ENCODE measurements at places on chromosomes 2 and 18.

DNA sequence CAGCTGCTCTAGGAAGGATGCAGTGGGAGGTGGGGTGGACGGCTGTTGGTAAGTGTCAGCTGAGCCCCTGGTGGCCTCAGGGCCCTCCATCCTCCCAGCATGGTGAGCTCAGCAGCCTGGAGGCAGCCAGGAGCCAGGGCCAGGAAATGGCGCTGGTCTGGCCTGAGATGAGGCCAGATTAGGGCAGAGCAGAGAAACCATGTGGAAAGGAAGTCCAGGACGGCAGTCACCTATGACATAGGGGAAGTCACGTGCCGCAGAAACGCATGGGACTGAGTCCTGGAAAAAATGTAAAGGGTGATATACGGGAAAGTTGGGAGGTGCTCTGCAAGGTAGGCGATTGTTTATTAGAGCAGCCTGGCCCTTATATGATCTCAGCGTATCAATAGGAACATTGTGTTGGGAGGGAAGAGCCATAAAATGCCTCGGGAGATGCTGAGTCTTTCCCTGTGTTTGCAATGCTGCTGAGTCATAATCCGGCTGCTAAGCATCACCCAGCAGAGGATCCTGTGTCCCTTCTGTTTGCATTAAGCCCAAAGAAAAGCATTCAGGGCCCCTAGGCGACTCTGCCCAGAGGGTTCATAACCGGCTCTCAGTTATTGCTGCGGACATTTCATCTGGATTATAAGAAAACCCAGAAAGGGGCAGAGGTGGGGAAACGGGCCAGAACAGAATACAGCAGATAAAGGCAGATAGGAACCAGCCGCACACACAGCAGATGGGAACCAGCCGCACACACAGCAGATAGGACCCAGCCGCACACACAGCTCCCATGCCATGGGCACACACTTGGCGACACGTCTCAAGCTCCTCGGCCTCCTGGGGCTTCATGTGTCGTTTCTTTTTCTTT, 30.3 kb upstream of the B3GNT7 start:
- no peak for DNase-seq

- DNase-seq, result no peak
Observed at GRCh38 chr2:108570416-108570815, 36.1 kb downstream of the LIMS1 start.

DNA sequence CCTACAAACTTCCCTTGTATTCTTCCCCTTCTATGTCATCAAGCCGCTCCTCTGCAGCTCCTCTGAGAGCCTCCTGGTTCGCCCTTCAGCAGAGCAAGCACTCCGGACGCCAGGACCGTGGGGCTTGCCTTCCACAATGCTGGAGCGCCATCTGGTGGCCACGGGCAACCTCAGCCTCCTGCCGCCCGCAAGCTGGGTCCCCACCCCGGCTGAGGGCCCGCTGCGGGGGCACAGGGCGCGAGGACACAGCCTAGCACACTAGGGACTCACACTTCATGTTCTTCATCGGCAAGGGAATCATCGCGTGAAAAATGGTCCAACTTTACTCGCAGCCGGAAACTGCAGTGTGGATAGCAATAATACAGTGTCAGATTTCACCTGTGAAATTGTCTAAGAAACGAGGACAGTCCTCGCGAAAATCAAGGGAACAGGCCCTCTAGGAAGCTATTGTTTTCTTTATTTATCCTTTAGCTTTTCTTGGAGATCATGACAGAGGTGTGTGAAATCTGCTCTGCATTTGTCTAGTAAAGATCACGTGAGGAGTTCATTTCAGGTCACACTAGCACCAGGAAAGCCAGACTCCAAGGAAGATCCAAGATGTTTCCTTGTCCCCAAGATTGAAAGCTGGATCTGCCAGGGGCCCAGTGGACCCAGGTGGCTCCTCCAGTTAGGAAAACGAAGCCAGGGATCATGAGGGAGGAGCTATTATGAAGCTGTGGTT, 5.8 kb downstream of the PRLH start:
- peak; percentile 86 for DNase-seq

GRCh38 chr2:27078267-27079194, at the start of gene EMILIN1:
EMILIN1 (plus strand) TSS chr2:27078615; CDS start chr2:27079066, 451 bp downstream.
- no peak for DNase-seq

- DNase-seq, result no peak
Observed at GRCh38 chr2:1431886-1432400, 18.7 kb downstream of the TPO start.

DNA sequence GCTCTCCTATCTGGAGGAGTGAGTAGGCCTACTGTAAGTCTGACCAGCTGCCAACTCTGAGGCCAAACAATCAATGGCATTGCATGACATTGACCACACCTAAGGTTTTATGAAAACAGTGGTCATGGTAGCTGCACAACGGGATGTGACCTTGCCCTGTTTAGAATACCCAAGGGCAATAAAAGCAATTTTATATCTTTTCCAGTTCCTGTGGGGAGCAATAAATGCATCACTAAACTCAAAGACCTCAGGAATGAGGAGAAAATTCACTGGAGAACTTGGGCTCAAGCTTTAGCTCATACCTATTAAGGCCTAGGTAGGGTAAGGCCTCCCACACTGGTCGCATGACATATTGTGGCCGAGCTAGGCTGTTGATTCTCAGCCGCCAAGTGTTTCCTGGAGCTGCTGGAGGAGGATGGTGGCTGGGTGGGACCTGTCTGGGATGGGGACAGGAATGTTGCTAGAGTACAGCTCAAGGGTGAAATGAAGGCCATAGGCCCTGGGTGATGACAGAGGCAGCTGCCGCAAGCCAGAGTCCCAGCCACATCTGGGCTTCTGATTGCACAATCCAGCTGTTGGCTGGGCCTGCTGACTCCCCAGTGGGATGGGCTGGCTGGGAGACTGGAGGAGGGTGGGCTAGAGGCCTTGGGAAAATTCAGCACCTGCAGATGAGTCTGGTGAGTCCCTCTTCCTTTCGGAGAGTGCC, 313.7 kb downstream of the CYP26B1 start:
- no peak for DNase-seq

GRCh38 chr2:56326346-56326741, 142.6 kb downstream of the CCDC85A start:
- no peak for DNase-seq

GRCh38 chr2:162914161-162914560, 75.6 kb upstream of the KCNH7 start:
- no peak for DNase-seq

DNA sequence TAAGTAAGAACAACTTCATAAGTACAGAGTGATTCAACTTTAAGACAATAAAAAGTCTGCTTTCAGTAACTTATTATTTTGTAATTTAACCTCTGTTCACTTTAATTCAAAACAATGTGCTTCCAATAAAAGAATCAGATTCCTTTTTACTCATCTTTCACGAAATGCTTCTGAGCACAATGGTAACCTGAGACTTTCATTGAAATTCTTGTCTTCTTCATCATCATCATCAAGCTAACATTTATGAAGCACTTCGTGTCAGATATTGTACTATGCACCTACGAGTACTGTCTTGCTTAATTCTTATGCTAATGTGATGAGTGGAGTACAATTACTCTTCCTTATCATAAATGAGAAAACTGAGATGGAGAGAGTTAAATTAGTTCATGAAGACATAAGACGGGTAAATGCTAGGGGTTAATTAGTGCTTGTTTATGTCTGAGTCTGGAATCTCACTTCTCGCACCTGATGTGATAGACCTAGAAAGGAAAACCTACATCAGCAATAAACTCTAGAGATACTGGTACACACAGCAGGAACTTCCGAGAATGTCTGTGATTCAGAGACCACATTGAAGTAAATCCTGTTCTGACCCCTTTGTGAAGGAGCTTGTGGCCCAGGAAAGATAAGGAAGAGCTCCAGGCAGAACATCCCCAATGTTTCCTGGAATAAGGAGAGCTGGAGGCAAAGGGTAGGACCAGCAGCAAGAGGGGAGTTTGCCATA, 227.6 kb upstream of the ETAA1 start:
- DNase-seq, result no peak

GRCh38 chr2:195559431-195559914, 97.6 kb upstream of the SLC39A10 start:
- DNase-seq, result no peak

- no peak for DNase-seq
Observed at GRCh38 chr2:118729760-118730159, 117.7 kb downstream of the EN1 start.

DNA sequence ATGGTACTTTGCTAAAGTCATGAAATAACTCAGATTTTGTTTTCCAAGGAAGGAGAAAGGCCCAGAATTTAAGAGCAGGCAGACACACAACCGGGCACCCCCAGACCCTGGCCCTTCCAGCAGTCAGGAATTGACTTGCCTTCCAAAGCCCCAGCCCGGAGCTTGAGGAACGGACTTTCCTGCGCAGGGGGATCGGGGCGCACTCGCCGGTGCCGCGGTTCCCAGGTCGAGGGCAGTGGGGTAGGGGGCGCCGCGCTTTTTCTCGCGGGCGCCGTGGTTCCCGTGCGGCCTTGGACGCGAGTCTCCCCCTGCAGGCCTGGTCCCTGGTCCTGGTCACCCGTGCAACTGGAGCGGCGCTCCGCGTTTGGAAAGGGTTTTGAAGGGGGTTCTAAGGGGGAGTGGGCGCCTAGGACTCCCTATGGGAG, 1.2 kb downstream of the ZNF236 start:
- DNase-seq, result no peak

GRCh38 chr18:46265196-46266156, 161.3 kb downstream of the HAUS1 start:
- DNase-seq, result no peak
